NCI-H526 treated with DMSO at 0.1 percent for 48 hours (cell line): ENCODE measurements at places on chromosomes 7 and 10.
A peak's percentile ranks its signal among the peaks of the same experiment; 100 is the strongest.

DNA sequence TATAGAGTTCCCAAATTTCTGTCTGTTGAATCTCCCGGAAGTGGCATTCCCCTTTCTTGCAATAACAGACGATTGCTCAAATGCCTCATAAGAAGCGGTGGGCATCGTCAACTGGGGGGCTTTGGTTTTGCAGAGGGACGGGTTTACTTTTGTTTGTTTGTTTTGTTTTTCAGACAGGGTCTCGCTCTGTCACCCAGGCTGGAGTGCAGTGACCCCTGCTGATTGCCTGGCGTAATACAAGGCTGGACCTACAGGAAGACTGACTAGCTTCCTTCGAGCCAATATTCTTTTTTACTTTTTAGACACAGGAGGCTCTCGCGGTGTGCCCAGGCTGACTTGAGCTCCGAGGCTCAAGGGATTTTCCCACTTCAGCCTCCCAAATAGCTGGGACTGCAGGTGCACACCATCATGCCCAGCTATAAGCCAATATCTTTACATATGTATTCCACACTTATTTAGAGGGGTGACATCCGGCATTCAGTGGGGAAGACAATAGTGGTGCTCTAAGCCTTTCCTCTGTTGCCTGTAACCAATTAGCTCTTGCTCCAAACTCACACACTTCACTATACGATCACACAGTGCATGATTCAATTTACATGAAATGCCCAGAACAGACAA is 58.1 kb downstream of the FHIP2A start:
- no peak for DNase-seq

DNA sequence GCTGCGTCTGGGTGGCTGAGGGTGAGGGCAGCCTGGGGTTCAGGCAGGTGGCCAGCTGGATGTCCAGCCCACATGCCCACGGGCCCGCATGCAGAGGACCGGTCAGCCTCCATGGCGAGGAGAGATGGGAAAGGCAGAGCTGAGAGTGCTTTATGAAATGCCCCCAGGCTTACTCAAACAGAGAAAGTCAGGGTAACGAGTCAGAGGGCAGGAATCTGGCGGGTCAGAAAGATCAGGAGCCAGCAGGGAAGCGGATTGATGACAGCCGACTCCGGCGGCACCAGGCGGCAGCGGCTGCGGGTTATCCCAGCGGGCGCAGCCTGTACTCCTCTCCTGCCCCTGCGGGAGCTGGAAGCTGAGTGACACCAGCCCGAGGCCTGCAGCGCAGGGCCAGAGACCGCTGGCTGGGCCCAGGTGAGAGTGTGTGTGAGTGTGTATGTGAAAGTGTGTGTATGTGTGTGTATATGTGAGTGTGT is 13.4 kb downstream of the SLC13A4 start:
- no peak for DNase-seq

DNA sequence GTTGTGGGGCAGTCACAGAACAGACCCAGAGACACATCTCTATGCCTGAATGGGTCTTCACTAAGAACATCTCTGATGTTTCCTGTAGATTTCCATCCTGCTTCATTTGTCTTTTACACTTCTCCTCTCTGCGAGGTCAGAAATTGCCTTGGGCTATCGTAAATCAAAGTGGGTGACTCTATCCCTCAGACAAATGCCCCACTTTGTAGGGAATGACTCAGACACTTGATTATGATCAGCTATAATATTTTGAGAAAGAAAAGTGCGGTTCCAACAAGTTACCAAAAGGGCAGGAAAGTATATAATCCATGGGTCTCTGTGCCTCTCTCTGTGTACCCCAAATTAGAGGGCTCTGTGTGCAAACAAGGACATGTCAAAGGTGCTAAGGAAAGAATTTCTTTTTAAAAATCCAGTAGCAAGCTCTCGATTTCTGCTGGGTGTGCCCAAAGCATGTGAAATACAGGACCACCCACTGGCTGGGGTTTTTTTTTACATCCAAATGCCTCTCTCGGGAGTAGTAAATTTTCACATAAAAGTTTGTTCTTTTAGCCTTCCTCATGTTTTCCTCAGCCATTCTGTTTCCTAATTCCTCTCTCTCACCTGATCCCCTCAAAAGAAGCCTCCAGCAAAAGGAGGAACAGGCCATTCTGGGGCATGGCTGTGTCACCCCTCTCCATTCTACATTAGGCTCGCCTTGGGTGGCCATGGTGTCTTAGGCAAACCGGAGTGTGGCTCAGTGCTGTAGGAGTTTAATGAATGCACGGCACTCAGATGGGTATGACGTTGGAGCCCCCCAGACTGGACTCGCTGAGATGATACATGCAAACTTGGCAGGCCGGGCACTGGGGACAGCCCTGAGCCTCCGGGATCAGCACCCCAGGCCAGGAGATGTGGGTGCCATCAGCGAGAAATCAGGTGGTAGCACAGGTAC is 6.3 kb upstream of the OPN4 start:
- no peak for DNase-seq

DNA sequence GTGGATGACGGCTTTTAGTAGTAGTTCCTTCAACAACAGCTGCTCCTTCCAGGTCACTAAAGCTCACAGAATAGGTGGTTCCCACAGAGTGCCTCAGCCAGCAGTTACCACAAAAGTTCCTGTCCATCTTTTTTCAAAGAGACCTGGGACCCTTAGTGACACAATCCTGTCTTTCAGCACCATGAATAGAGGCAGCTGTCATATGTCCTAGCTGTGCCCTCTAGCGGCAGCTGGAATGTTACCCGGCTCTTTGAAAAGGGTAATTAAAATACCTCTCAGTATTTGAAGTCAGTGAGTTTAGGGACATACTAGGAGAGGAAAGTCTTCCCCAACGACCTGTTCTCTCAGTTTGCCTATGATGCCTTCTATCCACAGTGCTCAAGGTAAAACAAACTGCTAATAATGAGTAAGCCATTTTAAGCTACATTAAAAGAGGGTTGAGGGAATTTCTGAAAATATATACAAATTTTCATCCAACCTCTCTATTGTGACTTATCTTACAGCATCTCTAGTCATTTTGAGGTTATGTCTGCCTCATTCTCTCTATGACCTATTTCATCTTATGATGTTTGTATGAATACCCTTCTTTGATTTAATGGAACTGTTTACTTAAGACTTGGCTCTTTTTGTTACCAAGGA is 290.8 kb downstream of the NXPH1 start:
- peak; percentile 60 for DNase-seq

DNA sequence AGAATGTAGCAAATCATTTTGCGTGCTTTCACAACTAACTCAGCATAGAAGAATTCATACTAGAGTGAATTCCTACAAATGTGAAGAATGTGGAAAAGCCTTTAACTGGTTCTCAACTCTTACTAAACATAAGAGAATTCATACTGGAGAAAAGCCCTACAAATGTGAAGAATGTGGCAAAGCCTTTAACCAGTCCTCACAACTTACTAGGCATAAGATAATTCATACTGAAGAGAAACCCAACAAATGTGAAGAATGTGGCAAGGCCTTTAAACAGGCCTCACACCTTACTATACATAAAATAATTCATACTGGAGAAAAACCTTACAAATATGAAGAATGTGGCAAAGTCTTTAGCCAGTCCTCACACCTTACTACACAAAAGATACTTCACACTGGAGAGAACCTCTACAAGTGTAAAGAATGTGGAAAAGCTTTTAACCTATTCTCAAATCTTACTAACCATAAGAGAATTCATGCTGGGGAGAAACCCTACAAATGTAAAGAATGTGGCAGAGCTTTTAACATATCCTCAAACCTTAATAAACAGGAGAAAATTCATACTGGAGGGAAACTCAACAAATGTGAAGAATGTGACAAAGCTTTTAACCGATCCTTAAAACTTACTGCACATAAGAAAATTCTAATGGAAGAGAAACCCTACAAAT is 40.8 kb downstream of the ZNF107 start:
- DNase-seq: no peak

GRCh38 chr10:103177123-103177522 is 15.9 kb downstream of the NT5C2 start:
- DNase-seq: no peak

GRCh38 chr10:98456043-98456570 is 9.4 kb upstream of the HPS1 start:
- DNase-seq: no peak

- DNase-seq: no peak
These were observed 213.0 kb downstream of the BAMBI start for GRCh38 chr10:28890121-28890950.

GRCh38 chr10:35546824-35547225 is 58.3 kb upstream of the GJD4 start:
- DNase-seq: no peak

DNA sequence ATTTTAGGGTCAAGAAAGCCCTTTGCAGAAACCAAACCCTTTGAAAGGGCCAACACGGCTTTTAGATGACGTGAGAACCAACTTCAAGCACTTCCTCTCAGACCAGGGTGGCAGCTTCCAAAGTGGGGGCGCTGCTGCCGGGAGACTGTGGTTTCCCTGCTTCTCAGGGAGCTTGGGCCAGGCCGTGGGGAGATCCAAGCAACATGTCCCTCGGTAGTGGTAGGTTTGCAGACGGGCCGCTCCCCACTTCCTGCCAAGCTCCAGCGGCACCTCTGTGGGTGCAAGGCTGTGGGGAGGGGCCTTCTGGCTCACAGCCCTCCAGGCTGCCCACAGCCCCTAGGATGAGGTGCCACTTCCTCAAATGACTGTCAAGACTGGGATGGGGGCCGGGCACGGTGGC is 132.4 kb downstream of the FAM53B start:
- no peak for DNase-seq

DNA sequence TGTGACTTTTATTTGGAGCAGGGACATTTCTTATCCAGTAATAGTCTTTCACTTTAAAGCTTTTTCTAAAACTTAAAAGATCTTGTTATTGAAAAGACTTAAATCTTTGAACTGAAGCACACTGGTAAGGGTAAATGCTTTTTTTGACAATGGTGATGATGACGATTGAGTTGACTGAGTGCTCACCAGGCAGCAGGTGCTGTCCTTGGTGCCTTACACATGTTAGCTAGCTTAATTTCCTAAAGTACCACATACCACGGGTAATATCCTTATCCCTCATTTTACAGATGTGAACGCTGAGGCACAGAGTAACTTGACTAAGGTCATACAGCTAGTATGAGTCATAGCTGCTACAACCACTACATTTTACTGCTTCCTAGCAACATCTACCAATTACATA is 200.0 kb downstream of the XPNPEP1 start:
- DNase-seq: no peak

GRCh38 chr7:98656899-98657298 is 39.8 kb downstream of the NPTX2 start:
- no peak for DNase-seq

- no peak for DNase-seq
These were observed 150.4 kb downstream of the DPY19L1 start for GRCh38 chr7:34886856-34887255.

- DNase-seq: no peak
These were observed 139.6 kb upstream of the GPR26 start for GRCh38 chr10:123526356-123527064.

GRCh38 chr7:8149222-8149621 is 112.7 kb downstream of the ICA1 start:
- DNase-seq: peak; percentile 10

DNA sequence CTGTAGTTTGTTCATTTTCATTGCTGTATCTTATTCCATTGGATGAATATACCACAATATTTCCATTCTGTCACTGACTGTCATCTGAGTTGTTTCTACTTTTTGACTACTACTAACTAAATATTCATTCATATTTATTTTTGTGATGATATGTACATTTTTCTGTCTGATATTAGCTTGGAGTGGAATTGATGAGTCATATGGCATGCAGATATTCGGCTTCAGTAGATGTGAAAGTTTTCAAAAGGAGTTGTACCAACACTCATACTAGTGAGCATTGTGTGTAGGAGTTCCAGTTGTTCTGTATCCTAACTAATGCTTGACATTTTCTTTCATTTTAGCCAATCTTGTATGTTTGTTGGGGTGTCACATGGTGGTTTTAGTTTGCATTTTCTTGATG is 7.7 kb downstream of the RUNDC3B start:
- DNase-seq: no peak

DNA sequence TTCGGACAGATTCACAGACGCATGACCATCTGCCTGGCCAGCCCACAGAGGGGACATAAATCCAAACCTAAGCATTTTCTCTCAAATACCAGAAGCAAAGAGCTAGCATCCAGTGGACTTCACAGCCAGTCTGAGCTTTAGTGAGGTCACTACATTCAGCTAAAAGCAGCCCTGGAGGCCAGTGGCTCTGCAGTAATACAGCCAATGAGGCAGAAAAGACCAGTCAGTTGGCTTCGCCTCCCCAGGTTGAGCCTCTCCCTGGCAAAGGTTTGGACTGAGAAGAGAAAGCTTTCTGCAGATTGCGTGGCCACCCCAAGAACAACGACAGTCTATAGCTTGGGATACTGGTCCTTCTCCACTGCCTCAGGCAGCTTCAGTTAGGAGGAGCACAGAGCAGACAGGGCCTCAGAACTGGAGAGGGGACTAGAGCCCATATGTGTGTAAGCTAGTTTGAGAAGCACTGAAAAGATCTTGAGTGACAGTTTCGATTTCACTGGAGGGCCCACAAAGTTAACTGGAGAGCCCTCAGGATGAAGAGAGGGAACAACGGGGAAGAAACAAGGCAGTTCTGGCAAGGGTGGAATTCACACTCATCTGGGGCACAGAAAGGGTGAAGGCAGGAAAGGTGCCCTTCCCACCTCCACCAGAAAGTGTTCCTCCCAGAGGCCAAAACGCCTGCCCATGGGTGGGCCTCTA is 3.8 kb downstream of the WDR91 start:
- DNase-seq: no peak

- no peak for DNase-seq
These were observed 82.7 kb upstream of the C1GALT1 start for GRCh38 chr7:7099584-7100014.

DNA sequence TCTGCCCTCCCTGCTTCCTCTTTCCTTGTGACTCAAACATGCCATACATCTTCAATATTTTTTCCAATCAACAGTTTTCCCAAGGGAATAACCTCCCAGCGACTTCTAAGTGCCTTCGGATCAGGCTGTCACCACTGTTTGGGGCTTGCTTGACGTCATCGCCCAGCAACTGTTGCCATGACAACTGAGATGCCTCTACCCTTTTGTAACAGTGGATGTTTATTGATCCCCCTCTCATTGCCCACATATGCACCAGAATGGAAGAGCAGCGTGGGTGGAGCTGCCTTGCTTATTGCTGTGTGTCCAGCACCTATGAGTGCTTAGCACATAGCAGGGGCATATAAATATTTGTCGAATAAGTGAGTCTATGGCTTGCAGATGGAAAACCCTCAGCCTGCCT is 14.4 kb downstream of the FFAR4 start:
- no peak for DNase-seq

DNA sequence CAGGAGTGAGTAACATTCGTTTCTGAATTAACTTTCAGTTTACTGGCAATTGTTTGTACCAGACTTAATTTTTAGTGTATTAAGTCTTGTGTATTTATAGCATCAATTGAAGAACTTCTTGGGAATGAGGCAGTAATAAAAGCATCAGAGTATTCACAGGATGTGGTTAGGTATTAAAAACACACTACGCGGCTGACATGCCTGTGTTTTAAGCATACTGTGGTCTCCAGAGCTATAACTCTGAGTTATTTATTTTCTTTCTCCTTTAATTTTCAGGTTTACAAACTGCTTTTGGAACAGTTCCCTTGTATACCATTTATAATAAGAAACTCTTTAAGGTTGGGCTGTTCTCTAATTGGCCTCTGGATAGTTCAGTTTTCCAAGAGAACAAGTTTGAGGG is 626.1 kb upstream of the NRG3 start:
- DNase-seq: no peak
